PC-3 (cell line): ENCODE measurements at places on chromosomes 1 and 21.

DNA sequence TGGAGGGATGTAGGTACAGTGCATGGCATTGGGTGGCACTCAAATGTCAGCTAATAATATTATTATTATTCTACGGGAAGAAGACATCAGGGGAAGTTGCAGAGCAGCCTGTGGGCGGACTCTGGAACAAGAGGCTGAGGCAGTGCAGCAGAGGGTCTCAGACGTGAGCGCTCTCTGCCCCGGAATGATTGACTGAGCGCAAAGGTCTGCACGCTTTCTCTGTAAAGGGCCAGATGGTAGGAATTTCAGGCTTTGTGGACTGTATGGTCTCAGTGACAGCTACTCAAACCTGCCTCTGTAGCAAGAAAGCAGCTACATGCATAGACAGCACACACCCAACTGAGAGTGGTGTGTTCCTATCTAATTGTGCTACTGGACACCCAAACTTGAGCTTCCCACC is 29.6 kb upstream of the VPS13D start:
- DNase-seq = no peak

- DNase-seq = no peak
Measured at GRCh38 chr1:51653127-51653526, 36.2 kb downstream of the OSBPL9 start.

DNA sequence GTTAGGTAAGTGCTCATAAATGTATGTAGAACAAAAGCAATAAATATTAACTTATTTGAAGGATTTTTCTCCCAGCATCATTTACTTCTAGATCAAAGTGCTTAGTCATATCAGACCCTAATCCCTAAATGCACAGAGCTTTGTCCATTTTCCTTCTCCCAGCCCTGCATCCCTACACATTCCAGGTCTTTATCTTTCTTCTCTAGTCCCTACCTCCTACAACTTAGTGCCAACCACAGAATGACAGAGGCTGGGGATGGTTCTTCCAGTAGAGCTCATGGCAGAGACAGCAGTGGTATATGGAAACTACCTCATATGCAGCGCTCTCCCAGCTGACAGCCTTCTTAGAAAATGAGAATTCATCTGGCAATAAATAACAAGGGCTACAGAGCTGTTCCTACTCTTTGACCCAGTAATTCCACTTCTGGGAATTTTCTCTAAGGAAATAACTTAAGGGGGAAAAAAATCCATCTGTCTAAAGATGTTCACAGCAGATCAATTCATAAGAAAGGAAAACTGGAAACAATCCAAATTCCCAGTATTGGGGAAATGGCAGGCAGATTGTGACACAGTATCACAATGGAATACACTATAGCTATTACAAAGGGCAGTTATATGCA is 62.9 kb upstream of the ROR1 start:
- DNase-seq = no peak

DNA sequence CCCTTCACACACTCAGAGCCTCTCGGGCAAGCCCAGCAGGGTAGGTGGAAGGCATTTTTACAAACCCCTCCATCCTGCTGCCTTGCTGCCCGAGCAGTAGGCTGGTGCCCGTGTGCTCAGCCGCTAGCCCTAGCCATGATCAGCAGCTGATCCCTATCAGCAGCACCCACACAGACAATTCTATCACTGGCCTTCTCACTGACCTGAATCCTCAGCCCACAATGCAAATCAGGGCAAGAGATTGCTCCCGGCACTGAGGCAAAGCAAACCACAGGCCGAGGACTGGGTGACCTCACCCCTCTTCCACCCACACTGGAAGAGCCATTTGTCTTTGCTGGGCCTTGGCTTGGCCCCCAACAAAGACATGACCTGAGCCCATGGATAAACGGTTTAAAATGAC is 895 bp upstream of the PDZK1 start:
- DNase-seq = no peak

DNA sequence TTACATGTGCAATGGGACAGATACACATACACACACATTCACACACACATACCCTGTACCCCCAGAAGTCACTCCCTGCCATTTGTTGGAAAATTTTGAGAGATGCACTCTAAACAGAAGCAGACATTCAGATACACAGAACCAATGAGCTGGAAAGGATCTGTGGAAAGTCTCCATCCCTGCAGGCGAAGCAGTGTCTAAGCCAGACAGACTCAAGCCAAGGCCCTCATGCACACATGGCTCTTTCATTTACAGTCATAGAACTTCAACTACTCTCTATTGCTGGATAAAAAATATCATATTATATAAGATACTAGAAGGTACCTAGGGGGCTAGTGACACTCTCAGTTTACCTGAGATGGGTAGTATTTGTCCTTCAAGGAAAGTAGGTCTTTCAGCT is 7.3 kb upstream of the SEC16B start:
- DNase-seq = no peak

DNA sequence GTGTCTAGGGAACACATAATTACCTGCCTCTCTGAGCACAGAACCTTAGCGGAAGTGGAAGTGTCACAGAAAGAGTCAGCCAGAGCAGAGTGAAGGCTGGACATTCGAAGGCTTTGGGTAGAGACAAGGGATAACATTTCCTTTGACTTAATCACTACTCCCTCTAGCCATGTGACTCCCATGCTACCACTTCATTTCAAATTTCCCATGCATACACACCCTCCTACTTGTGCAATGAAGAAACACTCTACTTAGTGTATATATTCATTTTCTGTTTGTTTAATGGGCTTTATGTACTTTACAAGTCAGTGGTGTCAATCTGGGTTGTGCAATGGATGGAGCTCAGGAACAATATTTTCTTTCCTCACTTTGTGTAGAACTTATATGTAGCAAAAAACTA is 6.9 kb downstream of the ANKRD35 start:
- DNase-seq = no peak

GRCh38 chr1:7478809-7479499 is 292.1 kb upstream of the VAMP3 start:
- DNase-seq = no peak

DNA sequence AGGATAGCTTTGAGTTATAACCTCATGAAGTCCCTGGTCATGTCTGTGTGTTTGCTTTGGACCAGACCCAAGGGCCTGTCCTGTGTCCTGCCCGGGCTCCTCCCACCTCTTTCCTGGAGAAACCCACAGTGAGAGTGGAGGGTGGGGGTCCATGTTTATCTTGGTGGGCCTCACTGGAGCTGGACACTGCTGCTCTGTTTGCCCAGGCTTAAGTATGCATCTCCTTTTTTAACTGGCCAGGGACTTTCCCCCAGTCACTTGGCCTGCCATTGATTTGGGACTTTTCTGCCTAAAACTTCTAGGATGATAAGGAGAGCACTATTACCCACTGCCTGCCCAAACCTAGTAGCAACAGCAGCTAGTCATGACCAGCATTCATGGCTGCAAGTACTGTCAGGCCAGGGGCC is 49.8 kb downstream of the DDR2 start:
- no peak for DNase-seq

DNA sequence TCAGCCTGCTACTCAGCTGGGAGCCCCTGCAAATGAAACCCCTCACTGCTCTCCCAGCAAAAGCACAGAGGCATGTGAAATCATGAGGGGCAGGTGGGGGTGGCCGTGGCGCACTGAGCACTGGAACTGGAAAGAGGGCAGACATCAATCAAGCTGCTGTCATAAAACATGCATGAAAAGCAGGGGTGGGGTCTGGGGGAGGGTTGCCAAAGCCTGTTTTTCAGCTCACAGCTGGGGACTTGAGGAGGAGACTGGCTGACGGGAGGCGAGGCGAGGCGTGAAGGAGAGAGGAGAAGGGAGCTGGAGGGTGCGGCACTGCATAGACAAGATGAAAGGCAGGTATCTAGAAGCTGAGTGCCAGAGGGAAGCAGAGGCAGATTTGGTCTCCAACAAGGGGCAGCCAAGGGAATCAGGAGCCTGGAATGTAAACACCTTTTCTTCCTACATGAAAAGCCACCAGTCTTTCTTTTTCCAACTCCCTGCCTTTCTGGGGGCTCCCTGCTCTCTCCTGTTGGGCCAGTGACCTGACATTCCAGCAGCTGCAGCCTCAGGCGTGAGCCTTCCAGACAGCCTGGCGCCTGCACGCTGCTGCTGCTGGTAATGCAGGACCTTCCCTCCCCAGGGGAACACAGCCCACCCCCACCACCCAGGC is 87.0 kb downstream of the NMNAT2 start:
- no peak for DNase-seq

- no peak for DNase-seq
Measured at GRCh38 chr1:66542314-66542713, 8.4 kb downstream of the SGIP1 start.

- DNase-seq = no peak
Measured at GRCh38 chr1:155970531-155971167, 7.7 kb downstream of the ARHGEF2 start.

DNA sequence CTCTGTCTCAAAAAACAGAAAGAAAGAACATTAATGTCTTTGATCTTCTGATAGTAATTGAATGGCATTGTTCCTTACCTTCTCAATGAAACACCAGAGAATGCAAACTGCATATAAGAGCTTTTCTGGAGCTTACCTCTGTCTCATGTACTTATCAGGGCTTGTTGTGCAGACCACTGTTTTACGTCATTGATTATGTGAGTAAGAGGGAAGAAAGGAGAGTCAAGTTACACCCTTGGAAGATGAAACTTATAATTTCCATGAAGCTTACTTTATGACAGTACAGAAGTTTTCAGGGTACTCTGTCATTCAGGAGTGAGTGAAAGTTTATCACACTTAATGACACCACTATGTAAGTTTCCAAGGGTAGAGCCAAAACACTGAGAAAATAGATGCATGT is 49.0 kb upstream of the MAB21L3 start:
- no peak for DNase-seq
